ENCODE measurements at places on chromosomes 12 and 14.

GRCh38 chr14:65792208-65792905, 379.8 kb downstream of the FUT8 start:
- DNase-seq: no peak

DNA sequence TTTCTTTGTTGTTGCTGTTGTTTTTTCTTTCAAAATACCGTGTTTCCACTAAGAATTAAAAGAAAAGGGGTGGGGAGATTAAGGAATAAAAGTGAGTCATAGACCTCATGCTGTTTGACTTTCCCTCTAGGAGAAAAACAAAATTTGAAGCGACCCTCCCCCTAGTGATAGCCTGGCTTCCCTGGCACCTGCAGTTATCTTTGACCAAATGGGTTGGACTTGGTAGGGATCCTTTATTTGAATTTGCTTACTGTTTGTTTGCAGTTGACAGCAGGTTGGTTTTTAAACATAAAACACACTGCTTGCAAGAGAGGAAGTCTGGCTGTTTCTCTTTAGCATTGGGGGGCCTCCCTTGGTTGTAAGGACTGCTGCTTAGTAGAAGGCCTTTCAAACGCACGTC, 14.0 kb downstream of the OTX2 start:
- no peak for DNase-seq

- DNase-seq: peak; percentile 62
These were observed 242.5 kb upstream of the ATP2B1 start for GRCh38 chr12:89951050-89951693.

DNA sequence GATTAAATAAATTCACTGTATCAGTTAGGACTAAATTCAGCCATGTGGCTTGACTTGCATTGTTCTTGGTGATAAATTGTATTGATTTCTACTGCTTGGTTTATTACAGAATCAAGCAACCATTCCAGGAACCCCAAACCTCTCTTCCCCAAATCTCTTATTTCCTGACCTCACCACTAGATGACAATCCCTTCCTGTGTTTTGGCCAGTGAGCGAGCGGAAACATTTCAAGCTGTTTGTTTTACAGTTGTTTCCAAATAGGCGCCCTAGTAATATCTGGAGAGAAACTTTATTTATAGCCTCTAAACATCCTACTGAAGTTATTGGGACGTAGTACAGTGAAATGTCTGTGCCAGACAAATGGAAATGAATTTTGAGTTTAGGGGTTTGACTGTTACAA, 161.1 kb downstream of the SNAPC1 start:
- no peak for DNase-seq

GRCh38 chr12:94525951-94526350, 66.3 kb upstream of the CEP83 start:
- DNase-seq: no peak

- no peak for DNase-seq
These were observed 389.9 kb downstream of the GRIN2B start for GRCh38 chr12:13591488-13591887.

GRCh38 chr12:91424506-91424905, 241.9 kb upstream of the DCN start:
- no peak for DNase-seq

DNA sequence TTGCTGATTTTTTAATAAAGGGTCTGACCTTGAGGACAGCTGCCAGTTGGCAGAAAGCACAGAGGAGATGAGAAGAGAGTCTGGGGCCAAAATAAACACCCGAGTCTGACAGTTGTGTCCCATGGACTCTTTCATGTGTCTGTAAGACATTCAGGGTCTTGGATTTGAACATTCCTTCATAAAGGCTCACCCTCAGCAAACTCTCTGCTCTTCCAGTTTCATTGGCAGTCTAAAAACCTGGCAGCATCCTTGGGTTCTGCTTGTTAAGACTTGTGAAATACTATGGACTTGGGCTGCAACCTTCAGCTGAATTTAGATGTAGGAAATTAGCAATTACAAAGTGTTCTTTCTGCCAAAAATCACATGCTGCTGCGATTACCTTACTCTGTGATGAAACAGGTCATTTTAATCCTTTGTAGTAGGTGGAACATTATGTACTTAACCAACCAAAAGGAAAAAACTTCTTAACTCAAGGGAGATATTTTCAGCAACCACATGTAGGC, 32.0 kb upstream of the LMNTD1 start:
- no peak for DNase-seq

DNA sequence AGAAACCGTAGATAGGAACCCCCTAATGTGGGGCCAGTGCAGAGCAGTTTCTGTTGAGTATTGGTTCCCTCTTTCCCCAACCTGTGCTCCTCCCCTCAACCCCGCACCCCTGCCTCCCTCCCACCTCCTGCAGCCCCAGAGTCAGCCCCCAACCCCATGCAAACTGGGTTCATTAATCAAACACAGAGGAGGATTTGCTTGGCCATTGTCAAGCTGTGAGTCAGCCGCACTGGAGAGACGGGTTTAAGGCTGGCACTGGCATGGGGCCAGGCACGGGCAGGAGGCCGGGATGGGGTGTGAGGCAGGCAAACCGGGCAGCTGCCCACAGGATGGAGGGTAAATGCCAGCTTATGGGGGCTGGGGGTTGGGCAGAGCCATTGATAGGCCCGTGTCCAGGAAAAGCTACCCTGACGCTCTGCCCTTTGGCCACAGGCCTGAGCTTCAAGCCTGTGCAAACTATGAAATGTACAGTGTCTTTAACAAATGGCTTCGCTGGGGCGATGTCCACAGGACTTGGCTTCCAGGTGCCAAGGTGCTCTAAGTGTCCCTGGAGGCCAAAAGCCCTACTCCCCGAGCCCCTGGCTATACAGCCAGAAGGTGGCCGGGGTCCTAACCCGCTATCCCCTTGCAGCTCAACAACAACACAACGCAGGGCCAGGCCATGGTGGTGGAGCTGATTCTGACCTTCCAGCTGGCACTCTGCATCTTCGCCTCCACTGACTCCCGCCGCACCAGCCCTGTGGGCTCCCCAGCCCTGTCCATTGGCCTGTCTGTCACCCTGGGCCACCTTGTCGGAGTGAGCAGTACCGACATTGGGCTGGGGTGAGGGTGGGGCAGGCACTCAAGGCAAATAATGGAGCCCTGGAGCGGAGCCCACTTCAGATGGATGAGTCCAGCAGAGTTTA, 1.4 kb downstream of the AQP5 start:
- no peak for DNase-seq

DNA sequence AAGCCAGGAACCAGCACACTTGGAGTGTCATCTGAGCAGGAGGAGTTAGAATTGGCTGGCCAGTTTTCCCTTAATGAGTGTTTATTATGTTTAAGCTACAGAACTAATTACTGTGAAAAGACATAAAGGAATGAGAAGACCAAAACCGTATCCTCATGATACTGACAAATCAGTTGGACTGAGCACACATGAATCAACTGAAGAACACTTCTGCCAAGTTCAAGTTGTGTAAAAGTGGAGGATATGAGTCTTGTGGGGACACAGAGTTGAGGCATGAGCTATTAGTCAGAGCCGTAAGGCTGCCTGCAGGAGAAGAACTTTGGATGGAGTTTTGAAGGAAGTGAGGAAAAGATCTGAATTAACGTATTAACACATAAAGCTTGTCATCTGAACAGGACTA, 43.1 kb downstream of the HMGA2 start:
- DNase-seq: no peak

DNA sequence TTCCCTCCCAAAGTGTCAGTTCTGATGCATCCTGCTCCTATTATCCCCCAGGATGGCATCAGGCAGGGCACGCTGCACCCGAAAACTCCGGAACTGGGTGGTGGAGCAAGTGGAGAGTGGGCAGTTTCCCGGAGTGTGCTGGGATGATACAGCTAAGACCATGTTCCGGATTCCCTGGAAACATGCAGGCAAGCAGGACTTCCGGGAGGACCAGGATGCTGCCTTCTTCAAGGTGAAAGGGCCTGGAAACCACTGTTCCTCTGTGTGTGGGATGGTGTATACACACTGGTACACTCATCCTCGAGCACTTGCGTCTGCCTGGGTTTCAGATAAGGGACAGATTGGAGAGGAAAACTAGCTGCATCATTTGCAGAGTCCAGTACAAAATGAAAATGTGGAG, 1.0 kb downstream of the IRF9 start:
- peak; percentile 72 for DNase-seq

DNA sequence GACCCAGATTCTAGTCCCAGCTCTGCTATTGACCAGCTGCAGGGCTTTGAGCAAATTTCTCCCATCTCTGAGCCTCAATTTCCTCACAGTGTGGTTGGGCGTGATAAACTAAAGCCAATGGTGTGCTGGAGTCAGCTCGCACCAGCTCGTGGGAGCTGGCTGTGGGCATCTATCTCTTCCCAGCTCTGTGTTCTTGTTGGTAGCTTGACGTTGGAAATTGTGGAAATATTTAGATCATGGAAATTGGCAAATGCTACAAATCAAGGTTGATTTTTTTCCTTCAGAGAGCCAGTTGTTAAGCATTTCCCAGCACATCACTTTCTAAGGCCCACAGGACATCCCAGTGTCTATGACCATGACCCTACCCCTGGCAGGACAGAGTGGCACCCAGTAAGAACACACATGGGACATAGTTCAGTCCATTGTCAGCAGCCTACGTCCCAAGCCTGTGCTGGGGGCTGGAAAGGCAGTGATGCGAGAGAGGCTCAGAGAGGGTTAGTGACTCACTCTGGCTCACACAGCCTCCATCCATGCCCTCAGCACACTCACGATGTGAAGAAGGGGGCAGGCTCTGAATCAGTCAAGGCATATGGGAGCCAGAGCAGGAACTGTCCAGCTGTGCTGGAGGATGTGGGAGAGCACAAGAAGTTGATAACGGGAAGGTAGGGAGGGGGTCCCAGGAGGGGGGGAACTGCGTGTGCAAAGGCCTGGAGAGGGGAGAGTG, 77.6 kb downstream of the LGMN start:
- no peak for DNase-seq

- DNase-seq: peak; percentile 93
These were observed 6.3 kb upstream of the ITGB7 start for GRCh38 chr12:53213348-53213747.

GRCh38 chr14:36582011-36582873, at the start of gene NKX2-8:
Gene NKX2-8 (minus strand): TSS chr14:36582614. CDS start chr14:36582389, 225 bp downstream.
- no peak for DNase-seq

- DNase-seq: no peak
These were observed 33.9 kb downstream of the MIA2 start for GRCh38 chr14:39267608-39268005.

DNA sequence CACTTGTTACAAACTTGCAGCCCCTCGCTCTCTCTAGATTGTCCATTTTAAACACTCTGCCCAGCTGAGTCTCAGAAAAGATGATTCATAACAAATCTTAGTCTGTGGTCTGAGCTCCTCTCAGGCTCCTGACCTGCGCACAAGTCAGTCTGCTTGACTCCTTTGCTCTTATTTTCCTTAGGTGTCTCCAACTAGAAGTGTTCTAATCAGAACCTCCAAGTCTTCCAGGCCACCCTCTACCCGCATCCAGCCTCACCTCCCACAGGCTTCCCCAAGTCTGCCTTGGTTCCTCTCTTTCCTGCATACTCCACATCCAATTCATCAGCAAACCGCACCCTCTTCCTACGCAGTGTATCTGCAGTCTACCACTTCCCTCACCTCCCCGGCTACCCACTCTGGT, 42.4 kb upstream of the BDKRB2 start:
- DNase-seq: peak; percentile 25

GRCh38 chr12:13387101-13387500, 190.6 kb downstream of the EMP1 start:
- no peak for DNase-seq

- DNase-seq: no peak
These were observed 123.6 kb downstream of the SMOC1 start for GRCh38 chr14:70002589-70003346.

DNA sequence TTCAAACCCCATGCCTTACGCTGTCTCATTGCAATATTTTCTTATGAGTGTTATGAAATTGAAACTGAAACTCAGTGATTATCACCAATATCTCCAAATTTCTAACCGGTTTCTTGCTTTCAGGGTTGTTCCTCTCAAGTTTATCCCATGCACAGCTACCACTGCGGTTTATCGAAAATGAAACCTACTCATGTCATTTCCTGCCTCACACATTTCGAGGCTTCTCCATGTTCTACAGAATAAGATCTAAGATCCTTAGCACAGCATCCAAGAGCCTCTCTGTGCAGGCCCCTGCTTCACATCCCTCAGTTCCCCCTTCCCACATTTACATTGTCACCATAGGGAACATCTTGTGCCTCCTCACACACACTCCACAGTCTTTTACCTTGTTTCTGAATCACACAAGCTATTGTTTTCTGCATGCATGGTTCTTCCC, 45.5 kb upstream of the FAR2 start:
- peak; percentile 73 for DNase-seq

- no peak for DNase-seq
These were observed 93.9 kb downstream of the DNAI7 start for GRCh38 chr12:25101092-25101445.

DNA sequence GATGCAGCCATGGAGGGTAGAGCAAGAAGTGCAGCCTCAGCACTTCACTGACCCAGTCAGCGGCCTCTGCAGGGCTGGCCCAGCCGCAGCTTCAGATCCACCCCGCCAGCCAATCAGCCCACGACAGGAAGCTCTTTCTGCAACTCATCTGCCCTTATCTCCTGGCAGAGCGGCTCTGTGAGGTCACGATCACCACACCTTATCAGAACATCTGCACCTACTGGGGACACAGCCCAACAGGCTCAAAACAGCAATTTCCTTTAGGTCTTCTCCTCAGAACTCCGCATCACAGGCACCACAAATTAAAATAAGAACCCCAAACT, 287.3 kb downstream of the BCL11B start:
- DNase-seq: peak; percentile 90

GRCh38 chr12:2338991-2339431, 286.2 kb downstream of the CACNA1C start:
- peak; percentile 2 for DNase-seq
